ENCODE measurements at places on chromosomes 11 and 22. TPM values are rescaled to one million over a fixed set of nuclear protein-coding genes. Genes with fewer than 3 reads are reported as not detected.

The RRM1 gene
- 37.0 TPM for total RNA-seq

The GGTLC3 gene
- total RNA-seq: not detected

The SYT9 gene
- 8.6 TPM for total RNA-seq

The OR51B5 gene
- 0.33 TPM for total RNA-seq

The SMIM35 gene
- total RNA-seq: 0.52 TPM

The LSP1 gene
- 1.1 TPM for total RNA-seq

All from motor neuron (in vitro differentiated cells).